ENCODE measurements at places on chromosomes 13 and 19. TPM values are rescaled to one million over a fixed set of nuclear protein-coding genes. Genes with fewer than 3 reads are reported as not detected.

The ZFP28 gene
- 9.2 TPM for total RNA-seq

The ZNF491 gene
- total RNA-seq, result 0.93 TPM

The ZNF99 gene
- total RNA-seq, result not detected

The SLITRK5 gene
- not detected for total RNA-seq

The PRDX2 gene
- 196 TPM for total RNA-seq

The TRPC4 gene
- not detected for total RNA-seq

The CELF5 gene
- total RNA-seq, result not detected

The SRRM5 gene
- total RNA-seq, result 0.27 TPM

The NLRP5 gene
- not detected for total RNA-seq

The ZNF579 gene
- total RNA-seq, result 5.1 TPM

The ZNF667 gene
- 3.4 TPM for total RNA-seq

The SHISA7 gene
- not detected for total RNA-seq

The ZNF417 gene
- total RNA-seq, result 12.4 TPM

The ZNF433 gene
- 4.5 TPM for total RNA-seq

The CCDC9 gene
- total RNA-seq, result 7.2 TPM

The ZNF382 gene
- 6.9 TPM for total RNA-seq

The RAB3A gene
- 0.65 TPM for total RNA-seq

The EFNB2 gene
- total RNA-seq, result 109 TPM

The SIGLEC9 gene
- total RNA-seq, result not detected

The GYS1 gene
- total RNA-seq, result 46.9 TPM

The PEAK3 gene
- total RNA-seq, result not detected

The PDE4A gene
- 5.7 TPM for total RNA-seq

The PSPN gene
- total RNA-seq, result 0.93 TPM

The KEAP1 gene
- 65.0 TPM for total RNA-seq

The KLF5 gene
- 1.6 TPM for total RNA-seq

The ZIC5 gene
- not detected for total RNA-seq

The EPS8L1 gene
- 10.5 TPM for total RNA-seq

The ADGRE3 gene
- not detected for total RNA-seq

The PDCD2L gene
- total RNA-seq, result 20.4 TPM

The ZNF626 gene
- total RNA-seq, result 13.5 TPM

The C13orf42 gene
- total RNA-seq, result not detected

The FGF9 gene
- total RNA-seq, result not detected

The SCEL gene
- not detected for total RNA-seq

The MRI1 gene
- total RNA-seq, result 58.0 TPM

The TPTE2 gene
- total RNA-seq, result not detected

The ONECUT3 gene
- not detected for total RNA-seq

The WDR88 gene
- not detected for total RNA-seq

The KIRREL2 gene
- not detected for total RNA-seq

The KCNK6 gene
- 8.2 TPM for total RNA-seq

The ELL gene
- 16.2 TPM for total RNA-seq

The TNNT1 gene
- total RNA-seq, result 2.9 TPM

The PMIS2 gene
- total RNA-seq, result not detected

The KL gene
- total RNA-seq, result not detected

The IGFL2 gene
- total RNA-seq, result not detected

The CCDC70 gene
- not detected for total RNA-seq

The IRGC gene
- total RNA-seq, result not detected

The OR10H1 gene
- total RNA-seq, result not detected

The GIPR gene
- total RNA-seq, result not detected

The CCL25 gene
- not detected for total RNA-seq

Measured in thoracic aorta endothelial cell (primary cell).